ENCODE measurements at places on chromosomes 2 and 18. TPM values are rescaled to one million over a fixed set of nuclear protein-coding genes. Genes with fewer than 3 reads are reported as not detected.

- peaks cover 10% of the 10 kb centered on the region for H3K4me1 ChIP-seq
- no peaks in the 10 kb centered on the region for H3K27me3 ChIP-seq
- peak; percentile 23 for DNase-seq
Observed at GRCh38 chr2:37833423-37833822, 91.7 kb upstream of the RMDN2 start.

DNA sequence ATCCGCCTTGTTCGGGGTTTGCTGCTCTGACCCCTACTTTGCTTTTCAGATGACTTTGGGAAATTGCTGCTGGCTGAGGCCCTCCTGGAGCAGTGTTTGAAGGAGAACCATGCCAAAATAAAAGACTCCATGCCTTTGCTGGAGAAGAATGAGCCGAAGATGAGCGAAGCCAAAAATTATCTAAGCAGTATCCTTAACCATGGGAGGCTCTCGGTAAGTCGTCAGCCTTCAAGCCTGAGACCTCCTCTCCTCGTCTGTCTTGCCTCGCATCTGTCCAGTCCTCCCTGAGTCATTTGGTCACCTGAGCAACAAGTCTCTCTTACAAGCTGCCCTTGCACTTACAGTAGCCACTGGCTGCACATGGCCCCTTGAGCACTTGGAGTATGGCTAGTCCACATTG is 34.7 kb upstream of the MCFD2 start:
- H3K4me1 ChIP-seq = peaks cover 28% of the 10 kb centered on the region
- no peak for DNase-seq
- no peaks in the 10 kb centered on the region for H3K27me3 ChIP-seq
- no peak overlapping the region for H3K4me3 ChIP-seq

DNA sequence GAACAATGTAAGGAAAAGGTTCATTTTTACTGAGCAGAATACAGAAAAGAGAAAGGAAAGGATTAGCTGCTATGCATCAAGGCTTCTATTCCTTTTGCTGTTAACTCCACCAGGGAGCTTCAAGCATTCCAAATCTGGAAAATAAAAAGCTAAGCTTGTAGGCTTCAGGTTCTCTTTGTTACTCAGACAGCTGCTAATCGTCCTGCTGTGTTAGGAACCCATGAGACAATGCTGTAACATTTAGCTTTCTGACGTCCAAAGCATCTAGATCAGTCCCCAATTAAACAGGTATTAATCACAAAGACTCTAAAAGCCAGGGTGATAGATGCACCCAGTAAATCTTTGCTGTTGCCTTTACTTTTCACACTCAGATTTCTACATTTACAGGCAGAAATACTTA is 103.8 kb downstream of the EPHA4 start:
- DNase-seq = no peak
- H3K27ac ChIP-seq = no peak overlapping the region
- peaks cover 19% of the 10 kb centered on the region for H3K4me1 ChIP-seq
- no peaks in the 10 kb centered on the region for H3K36me3 ChIP-seq

DNA sequence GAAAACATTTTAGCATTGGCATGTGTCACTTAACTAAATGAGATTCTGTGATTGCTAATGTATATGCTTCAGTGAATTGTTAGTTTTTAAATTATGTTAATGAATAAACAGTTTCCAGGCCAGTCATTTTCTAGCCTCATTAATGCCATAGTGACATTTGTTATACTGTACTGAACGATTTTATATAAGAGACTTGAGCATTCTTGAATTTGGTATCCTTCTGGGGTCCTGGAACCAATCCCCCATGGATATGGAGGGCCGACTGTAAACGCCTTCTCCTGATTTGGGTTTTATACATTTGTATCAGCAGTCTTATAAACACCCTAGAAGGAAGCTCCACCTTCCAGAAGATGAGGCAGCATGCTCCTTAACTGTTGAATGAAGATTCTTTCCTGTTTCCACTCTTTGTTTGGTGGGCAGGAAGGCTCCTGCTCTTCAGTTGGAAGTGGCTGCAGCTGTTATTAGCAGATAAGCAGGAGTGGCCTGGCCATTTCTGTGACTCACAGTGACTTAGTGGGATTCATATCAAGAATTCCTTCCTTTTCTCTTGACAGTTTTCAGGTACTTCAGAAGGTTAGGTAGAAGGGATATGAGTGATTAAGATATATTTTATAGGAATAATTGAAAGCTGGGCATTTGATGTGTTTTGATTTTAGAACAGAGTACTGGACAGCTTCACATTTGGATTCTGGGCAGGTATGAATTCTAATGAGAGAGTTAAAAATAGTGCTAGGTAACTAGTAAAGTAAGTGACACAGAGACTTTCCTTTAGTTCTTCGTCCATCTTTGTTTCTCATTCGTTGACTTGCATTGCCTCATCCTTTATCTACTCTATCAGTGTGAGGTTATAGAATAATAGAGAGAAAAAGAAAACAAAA is 124.9 kb downstream of the PLCL1 start:
- no peaks in the 10 kb centered on the region for H3K27me3 ChIP-seq
- no peak overlapping the region for H3K27ac ChIP-seq
- DNase-seq = no peak
- H3K36me3 ChIP-seq = peaks cover 3% of the 10 kb centered on the region
- H3K4me3 ChIP-seq = no peak overlapping the region

GRCh38 chr2:226791056-226791486 is 8.5 kb downstream of the IRS1 start:
- no peak for DNase-seq
- H3K4me3 ChIP-seq = peak overlapping the region; percentile 62
- peaks cover 30% of the 10 kb centered on the region for H3K4me1 ChIP-seq
- H3K27me3 ChIP-seq = no peaks in the 10 kb centered on the region
- peak overlapping the region; percentile 91 for H3K27ac ChIP-seq

DNA sequence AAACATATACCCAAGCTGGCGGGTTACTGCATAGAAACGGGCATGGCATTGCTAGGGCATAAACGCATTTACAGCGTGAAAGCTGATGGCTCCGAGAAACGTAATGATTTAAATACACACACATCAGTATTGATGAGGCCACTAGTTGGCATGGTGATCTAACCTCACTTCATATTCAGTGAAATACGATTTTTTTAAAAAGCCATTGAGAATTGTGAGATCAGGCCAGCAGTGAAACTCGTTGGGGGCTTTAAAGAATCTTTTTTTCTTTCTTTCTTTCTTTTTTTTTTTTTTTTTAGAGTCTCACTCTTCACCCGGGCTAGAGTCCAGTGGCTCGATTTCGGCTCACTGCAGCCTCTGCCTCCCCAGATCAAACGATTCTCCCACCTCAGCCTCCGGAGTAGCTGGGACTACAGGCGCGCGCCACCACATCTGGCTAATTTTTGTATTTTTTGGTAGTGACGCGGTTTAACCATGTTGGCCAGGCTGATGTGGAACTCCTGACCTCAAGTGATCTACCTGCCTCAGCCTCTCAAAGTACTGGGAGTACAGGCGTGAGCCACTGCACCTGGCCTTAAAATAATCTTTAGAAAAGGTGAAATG is 2.4 kb upstream of the SMAD7 start:
- DNase-seq = no peak
- H3K4me1 ChIP-seq = peaks cover 48% of the 10 kb centered on the region
- no peaks in the 10 kb centered on the region for H3K36me3 ChIP-seq

GRCh38 chr2:169330555-169331198 is 31.7 kb downstream of the LRP2 start:
- H3K27me3 ChIP-seq = no peaks in the 10 kb centered on the region
- no peak overlapping the region for H3K27ac ChIP-seq
- DNase-seq = no peak
- no peaks in the 10 kb centered on the region for H3K4me1 ChIP-seq
- H3K36me3 ChIP-seq = no peaks in the 10 kb centered on the region
- H3K4me3 ChIP-seq = no peak overlapping the region

DNA sequence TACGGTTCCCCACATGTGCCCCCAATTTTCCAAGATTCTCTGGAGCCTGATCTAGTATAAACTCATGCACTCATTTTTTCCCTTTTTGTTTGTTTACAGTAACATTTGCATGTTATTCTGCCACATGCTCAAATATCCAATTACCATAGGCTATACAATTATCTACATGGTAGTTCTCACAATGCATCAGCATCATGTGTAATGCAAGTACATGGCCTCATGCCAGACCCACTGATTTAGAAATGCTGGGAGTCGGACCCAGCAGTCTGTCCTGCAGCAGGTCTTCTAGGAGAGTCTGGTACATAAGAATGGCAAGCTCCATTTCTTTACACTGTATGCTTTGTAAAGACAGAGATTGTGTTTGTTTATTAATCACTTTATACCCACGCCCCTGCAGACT is 107.7 kb downstream of the CBLN2 start:
- H3K27me3 ChIP-seq = no peaks in the 10 kb centered on the region
- no peak overlapping the region for H3K27ac ChIP-seq
- H3K36me3 ChIP-seq = no peaks in the 10 kb centered on the region
- no peak overlapping the region for H3K4me3 ChIP-seq

Gene TWIST2
- total RNA-seq = not detected

Gene CHAC2
- total RNA-seq = 0.47 TPM
